GDM1 (cell line): ENCODE measurements at places on chromosomes 1 and 21.

DNA sequence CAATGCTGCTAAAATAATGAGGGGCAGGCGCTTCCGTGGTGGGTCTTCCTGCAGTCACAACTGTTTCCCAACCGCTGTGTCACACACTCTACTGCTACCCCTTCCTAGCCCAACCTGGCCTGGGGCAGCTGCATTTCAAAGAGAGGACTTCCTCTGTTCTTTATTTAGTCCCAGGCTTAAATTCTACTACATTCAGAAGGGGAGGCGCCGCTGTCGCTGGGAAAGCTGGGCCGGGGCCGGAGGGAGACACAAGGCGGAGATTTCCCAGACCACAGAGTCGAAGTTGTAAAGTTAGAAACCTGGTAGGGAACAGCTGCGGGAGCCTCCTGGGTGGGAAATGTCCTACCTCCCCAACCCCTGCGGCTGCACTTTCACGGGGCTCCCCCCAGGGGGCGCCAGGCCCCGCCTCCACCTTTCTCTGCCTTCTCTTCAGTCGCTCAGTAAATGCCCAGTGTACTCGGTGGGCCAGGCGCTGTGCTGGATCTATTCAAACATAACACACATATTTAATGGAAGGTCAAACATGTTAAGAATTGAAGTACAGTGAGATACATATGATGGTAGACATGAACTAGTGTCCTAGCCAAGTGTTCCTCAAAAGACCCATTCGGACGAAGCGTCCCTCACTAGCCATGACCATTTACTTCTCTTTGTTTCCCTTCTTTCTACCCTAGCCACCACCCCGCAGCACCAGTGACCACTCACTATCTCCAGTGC is 23.1 kb downstream of the DYRK3 start:
- DNase-seq: peak; percentile 54

- DNase-seq: no peak
Measured at GRCh38 chr1:29953961-29954360, 717.6 kb downstream of the PTPRU start.

- DNase-seq: no peak
Measured at GRCh38 chr1:38693031-38693430, 166.5 kb downstream of the RRAGC start.

- DNase-seq: no peak
Measured at GRCh38 chr21:33961061-33961460, 45.5 kb upstream of the ATP5PO start.

DNA sequence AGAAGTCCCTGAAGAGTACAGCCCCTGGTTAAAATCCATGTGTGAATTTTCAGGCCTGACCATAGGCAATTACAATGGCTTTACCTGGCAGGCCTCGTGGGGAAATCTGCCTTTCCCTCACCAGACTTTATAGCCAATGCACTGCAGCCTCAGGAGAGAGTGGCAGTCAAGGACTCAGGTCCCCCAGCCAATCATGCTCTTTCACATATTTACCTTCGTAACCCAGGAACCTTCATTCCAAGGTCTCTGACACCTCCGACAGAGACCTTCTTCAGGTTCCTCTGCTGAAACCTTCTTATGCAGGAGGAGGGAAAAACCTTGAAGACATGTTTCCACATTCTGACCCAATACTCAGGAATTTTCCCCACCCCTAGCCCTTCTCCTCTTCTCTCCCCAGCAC is 118.9 kb downstream of the FASLG start:
- DNase-seq: no peak

- no peak for DNase-seq
Measured at GRCh38 chr1:50109647-50110075, 941 bp downstream of the ELAVL4 start.

GRCh38 chr21:18248171-18248570 is 3.5 kb downstream of the CHODL start:
- DNase-seq: no peak
